AG10803 (cell line): ENCODE measurements at places on chromosomes 6 and 20.

- no peak for DNase-seq
Observed at GRCh38 chr6:135176464-135176863, 4.6 kb upstream of the MYB start.

DNA sequence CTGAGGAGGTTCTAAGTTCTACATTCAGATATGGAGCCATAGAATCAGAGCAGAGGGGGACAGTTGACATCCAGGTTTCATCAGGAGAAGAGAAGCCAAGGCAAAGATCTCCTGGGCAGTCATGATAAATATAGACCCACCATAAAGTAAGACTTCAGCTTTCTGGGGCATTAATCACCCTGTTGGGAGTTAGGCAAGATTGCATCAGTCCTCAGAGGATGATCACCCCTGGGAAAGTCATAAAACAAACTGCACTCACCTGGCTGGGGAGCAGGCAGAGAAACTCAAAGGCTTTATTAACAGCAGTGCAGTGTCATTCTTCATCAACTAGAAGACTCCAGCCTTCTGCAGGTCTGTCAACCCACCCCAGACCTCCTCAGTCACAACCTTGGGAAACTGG is 301.3 kb upstream of the JARID2 start:
- no peak for DNase-seq

- DNase-seq = no peak
Observed at GRCh38 chr20:49496553-49497397, 14.3 kb upstream of the KCNB1 start.

- no peak for DNase-seq
Observed at GRCh38 chr6:77341058-77341986, 122.0 kb downstream of the HTR1B start.

DNA sequence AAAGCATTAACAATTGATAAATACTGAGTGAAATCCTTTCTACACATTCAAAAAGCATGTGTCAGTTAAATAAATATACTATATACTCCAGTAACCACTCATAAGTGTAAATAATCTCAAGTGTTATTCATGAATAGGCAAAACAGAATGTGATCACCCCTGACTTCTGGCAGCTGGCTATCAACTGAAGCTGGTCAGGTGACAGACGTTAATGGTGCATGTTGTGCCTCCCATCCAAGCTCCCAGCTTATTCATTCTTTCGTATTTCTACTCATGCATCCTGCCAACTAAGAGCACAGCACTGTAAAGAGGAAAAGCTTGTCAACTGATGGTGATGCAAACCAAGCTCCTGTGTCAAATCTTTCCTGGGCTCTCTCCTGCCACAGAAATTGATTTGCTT is 7.7 kb downstream of the PSMB1 start:
- no peak for DNase-seq

- no peak for DNase-seq
Observed at GRCh38 chr6:56953597-56954402, 1.1 kb upstream of the BEND6 start.

GRCh38 chr6:107047807-107048206 is 19.8 kb downstream of the MTRES1 start:
- DNase-seq = no peak

DNA sequence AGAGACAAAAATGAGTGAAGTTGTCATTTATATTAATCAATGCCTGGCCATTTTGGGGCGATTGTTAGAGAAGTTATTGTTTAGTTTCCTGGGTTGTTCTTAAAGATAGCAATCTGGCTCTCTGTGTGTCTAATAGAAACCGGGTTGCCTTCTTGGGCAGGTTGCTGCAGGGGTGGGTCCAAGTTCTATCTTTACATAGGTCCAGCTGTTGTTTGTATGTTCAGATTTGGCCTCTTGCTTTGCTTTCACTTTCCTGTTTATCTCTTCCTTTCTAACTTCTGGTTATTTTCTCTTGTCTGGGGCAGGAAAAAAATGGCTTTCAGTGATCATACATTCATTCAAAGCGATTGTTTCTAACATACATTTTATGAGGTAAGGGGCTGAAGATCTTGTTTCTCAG is 128.4 kb upstream of the NOX3 start:
- DNase-seq = no peak

GRCh38 chr20:61045876-61046585 is 206.0 kb upstream of the CDH4 start:
- DNase-seq = no peak

GRCh38 chr6:165060720-165061119 is 248.7 kb downstream of the C6orf118 start:
- peak; percentile 57 for DNase-seq

DNA sequence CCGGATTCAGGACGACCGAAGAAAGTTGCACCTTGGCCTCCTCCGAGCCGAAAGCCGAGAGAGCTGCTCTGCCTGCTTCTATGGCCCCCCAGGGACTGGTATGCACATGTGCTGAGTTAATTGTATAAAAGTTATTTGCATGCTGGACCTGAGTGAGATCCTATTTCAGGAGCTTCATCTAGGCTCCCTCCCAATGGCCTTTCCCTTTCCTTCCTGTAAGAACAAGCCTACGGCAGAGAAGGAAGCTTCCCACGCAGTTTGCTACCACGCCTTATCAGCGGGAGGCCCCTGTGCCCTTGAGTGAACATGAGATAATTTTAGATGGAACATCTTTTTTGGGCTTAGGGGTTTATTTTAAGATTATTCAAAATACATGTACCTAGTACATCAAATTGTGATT is 65.9 kb downstream of the RIN2 start:
- DNase-seq = no peak

- peak; percentile 70 for DNase-seq
Observed at GRCh38 chr20:36808317-36809257, 35.0 kb upstream of the DSN1 start.

DNA sequence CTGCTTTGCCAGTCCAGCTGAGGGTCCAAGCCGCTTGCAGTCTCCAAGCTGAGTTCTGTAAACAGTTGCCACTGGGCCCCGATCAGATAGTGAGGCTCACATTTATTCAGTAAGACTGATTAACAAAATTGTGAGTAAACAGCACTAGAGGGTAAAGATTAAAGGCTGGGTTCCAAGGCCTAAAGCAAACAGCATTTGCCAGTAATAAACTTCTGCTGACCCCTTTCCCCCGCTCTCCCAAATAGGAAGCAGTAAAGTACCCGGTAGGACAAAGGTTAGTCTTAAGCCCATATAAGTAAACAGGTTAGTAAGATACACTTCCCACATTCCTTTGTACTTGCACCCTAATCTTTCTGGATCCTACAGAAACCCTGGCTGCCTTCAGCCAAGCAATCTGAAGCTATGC is 181.8 kb downstream of the MEI4 start:
- DNase-seq = no peak

- peak; percentile 44 for DNase-seq
Observed at GRCh38 chr6:35148167-35148741, 7.1 kb upstream of the TCP11 start.

DNA sequence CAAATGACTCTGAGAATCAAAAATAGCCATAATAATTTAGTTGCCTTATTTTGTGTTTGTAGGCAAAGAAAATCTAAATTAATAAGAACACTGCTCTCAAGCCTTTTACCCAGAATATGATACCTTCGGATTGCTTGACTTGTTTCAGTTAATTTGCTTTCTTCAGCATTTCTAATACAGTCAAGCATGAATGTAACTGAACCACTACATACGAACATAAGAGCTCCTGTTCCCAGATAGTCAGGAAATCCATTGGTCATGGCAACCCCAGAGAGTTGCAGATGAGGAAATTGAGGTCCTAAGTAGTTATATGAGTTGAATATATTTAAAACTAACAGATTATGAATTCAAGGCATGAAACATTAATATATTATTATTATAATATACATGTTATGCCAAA is 2.9 kb downstream of the FRK start:
- no peak for DNase-seq

DNA sequence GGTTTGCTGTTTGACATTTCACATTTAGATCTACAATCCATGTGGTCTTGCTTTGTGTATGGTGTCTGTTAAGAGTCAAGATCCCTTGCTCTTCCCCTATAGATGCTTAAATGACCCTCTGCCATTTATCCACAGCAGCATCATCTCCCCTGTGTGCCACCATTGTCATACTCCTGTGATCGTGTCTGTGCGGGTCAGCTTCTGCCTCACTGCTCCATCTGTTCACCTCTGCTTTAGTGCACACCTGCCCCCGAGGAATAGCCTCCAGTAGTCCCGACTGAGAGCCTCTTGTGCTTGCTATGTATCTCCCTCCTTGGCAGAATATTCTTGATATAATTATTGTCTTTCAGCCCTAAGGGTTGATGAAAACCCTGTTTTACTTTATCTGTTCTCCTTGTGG is 551.2 kb downstream of the CDH26 start:
- DNase-seq = no peak

GRCh38 chr6:145241721-145242120 is 493.6 kb downstream of the EPM2A start:
- no peak for DNase-seq

DNA sequence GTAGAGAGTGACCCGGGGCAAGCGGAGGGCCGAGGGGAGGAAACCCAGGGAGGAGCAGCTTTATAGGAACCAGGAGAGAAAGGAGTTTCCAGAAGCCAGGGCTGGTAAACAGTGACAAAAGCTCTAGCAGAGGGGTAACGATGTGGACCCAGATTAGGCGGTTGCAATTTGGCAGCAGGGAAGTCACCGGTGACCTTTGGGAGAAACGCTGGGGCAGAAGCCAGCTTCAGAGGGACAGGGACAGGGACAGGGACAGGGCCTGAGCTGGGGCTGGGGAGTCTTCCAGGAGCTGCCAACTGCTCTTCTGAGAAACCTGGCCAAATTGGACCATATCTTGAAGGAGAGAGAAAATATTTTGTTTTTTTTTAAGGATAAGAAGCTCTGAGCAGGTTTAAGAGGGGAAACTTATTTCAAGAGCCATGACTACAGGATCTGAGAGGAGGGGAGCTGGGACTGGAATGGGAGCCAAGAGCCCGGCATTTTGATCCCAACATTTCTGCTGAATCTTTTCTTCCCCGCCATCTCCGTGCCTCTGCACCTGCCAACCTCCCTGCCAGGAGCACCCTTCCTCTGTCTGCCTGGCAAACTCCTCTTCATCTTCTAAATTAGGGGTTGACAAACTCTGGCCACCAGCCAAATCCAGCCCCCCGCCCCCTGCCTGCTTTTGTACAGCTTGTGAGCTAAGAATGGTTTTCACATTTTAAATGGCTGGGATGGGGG is 22.6 kb upstream of the PREX1 start:
- no peak for DNase-seq

DNA sequence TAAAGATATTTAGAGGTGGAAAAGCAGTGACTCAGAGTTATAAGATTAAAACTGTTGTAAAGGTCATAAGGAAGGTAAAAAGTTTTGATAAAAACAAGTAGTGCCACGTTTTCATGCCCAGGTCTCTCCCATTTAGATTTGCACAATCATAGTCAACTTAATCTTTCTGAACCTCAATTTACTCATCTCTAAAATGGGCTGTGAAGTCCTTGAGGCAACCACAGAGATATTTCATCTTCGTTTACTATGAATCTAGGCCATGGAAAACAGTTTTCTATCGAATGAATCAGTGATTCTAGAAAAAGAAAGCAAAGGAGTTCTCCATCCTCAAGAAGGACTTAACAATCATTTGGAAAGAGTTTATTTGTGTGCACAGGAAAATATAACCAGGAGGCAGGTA is 190.2 kb downstream of the EDN1 start:
- no peak for DNase-seq

DNA sequence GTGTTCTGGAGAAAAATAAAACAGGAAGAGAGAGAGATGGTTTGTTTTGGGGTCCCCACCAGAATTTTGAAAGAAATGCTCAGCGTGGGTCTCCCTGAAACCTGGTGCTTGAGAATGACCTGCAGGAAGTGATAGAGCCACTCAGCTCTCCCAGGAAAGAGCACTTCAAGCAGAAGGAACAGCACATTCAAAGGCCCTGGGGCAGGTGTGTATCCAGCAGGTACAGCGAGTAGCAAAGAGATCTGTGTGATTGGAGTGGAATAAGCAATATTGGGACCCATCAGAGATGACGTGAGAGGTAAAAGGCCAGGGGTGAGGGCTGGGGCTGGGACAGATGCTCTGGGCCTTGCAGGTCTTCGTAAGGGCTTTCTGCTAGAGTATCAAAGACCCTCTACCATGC is 89.5 kb upstream of the CCDC167 start:
- DNase-seq = no peak

DNA sequence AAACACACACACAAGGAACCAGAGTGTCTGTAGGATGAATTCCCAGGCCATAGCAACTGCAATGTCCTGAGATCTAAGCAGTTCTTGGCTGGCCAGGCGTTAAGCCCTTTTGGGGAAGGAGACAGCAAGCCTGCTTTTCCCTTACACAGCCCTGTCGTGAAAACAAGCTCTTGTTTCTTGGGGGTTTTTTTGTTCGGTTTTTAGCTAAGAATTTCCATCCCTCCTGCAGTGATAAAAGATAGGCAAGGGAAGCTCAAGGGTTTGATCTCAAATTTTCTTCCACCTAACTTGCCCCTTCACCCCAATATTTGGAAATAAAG is 1.5 kb downstream of the TNFRSF21 start:
- no peak for DNase-seq

DNA sequence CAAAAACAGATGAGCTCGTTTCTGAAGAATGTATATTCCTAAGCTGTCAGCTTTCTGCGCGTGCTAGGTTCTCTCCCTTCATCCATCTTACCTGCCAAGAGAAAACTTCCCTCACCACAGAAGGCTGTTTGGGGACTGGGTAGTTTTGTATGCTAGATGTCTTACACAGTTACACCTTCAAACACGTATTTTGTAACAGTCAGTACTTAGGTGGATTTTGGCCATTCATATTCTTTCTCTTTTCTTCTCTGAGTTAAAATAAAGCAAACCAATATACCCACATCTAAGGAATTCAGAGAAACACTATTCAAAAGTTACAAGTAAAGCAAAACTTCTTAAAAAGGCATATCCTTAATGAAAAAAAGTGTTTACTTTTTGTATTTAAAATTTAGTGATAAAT is 35.6 kb upstream of the PRDM1 start:
- no peak for DNase-seq

DNA sequence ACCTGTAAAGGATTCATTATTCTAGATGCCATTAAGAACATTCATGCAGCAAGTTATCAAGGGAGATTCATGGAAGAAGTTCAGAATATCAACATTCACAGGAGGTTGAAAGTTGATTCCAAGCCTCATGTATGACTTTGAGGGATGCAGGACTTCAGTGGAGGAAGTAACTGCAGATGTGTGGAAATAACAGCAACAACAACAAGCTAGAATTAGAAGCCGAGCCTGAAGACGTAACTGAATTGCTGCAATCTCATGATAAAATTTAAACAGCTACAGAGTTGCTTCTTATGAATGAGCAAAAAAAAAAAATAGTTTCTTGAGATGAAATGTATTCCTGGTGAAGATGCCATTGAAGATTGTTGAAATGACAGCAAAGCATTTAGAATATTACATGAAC is 73.3 kb upstream of the NXT1 start:
- DNase-seq = no peak
